ENCODE measurements at places on chromosomes 12 and 14. TPM values are rescaled to one million over a fixed set of nuclear protein-coding genes. Genes with fewer than 3 reads are reported as not detected.
A peak's percentile ranks its signal among the peaks of the same experiment; 100 is the strongest.

TSPAN11 gene
- total RNA-seq = 21.4 TPM

NDUFA12 gene
- 127 TPM for total RNA-seq

DNA sequence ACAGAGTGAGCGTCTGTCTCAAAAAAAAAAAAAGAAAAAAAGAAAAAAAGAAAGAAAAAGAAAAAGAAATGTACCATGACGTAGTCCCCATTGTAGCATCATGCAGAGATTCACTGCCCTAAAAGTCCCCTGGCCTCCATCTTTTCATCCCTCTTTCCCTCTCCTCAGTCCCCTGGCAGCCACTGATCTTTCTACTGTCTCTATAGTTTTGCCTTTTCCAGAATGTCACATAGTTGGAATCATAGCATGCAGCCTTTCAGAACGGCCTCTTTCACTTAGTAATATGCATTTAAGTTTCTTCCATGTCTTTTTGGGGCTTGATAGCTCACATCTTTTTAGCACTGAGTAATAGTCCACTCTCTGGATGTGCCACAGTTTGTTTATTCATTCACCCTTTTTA, 60.5 kb upstream of the NCOR2 start:
- H3K27ac ChIP-seq = no peak overlapping the region
- no peaks in the 10 kb centered on the region for H3K27me3 ChIP-seq
- no peak overlapping the region for H3K4me3 ChIP-seq
- peaks cover 18% of the 10 kb centered on the region for H3K4me1 ChIP-seq
- no peak for DNase-seq

- H3K4me3 ChIP-seq = peak overlapping the region; percentile 97
- H3K27ac ChIP-seq = no peak overlapping the region
Measured at GRCh38 chr12:40693207-40693821, 1.1 kb downstream of the CNTN1 start.

GRCh38 chr14:82999802-83000201, 1466.1 kb upstream of the SEL1L start:
- H3K27ac ChIP-seq = no peak overlapping the region
- no peaks in the 10 kb centered on the region for H3K27me3 ChIP-seq
- DNase-seq = no peak
- no peak overlapping the region for H3K4me3 ChIP-seq
- H3K36me3 ChIP-seq = no peaks in the 10 kb centered on the region
- peaks cover 9% of the 10 kb centered on the region for H3K4me1 ChIP-seq

Measured in neural crest cell (in vitro differentiated cells).